B cell (primary cell): ENCODE measurements at places on chromosomes 1 and 21.

DNA sequence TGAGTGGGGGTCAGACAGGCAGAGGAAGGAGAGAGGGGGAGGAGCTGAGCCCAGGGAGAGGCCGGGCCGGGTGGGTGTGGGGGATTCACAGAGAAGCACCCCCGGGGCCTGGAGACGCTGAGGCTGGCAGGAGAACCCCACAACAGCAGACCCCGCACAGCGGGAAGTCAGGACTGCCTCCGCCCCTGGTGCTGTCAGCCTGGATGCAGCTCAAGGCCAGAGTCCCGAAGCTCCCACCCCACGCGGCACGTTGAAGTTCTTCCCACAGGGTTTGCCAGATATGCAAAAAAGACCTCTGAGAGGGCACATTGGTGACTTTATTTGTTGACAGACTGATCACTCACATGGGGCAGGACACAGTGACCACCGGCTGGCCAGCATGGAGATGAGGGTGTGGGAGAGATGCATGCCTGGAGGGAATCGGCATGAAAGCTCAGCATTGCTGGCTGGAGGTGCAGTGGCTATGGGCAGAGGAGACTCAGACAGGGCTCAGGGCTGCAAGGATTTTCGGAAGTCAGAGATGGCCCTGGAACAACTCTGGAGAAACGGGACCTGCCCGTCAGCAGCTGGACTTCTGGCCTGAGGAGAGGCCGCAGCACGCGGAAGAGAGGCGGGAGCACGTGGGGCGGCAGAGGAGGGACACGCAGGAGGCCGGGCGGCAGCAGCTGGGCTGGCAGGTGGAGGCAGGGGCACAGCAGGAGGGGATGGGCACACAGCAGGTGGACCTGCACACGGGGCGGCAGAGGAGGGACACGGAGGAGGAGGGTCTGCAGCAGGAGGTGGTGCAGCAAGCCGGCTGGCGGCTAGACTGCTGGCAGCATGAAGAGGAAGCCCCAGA is 885 bp downstream of the KRTAP10-3 start:
- DNase-seq = no peak

- DNase-seq = no peak
These were observed 26.8 kb downstream of the IFFO2 start for GRCh38 chr1:18929686-18930085.

GRCh38 chr1:116127848-116128540 is 16.8 kb downstream of the MAB21L3 start:
- DNase-seq = no peak

GRCh38 chr21:34630536-34631143 is 15.7 kb upstream of the RCAN1 start:
- DNase-seq = peak; percentile 69

DNA sequence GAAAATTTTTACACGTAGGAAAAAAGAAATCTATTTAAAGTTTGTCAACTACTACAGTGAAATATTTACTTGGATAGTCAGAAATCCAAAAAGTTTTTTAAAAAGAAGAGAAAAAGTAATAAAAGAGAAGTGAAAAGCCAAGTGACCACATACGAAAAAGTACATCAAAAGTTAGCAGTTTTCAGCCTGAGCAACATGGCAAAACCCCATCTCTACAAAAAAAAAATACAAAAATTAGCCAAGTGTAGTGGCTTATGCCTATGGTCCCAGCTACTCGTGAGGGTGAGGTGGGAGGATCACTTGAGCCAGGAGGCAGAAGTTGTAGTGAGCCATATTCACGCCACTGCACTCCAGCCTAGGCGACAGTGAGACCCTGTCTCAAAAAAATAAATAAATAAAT is 5.2 kb upstream of the MR1 start:
- DNase-seq = no peak

GRCh38 chr1:147851149-147851548 is 51.4 kb upstream of the GJA8 start:
- no peak for DNase-seq

GRCh38 chr1:156833603-156834002 is 17.0 kb upstream of the SH2D2A start:
- no peak for DNase-seq

- DNase-seq = no peak
These were observed 47.8 kb downstream of the CHML start for GRCh38 chr1:241592273-241592958.

DNA sequence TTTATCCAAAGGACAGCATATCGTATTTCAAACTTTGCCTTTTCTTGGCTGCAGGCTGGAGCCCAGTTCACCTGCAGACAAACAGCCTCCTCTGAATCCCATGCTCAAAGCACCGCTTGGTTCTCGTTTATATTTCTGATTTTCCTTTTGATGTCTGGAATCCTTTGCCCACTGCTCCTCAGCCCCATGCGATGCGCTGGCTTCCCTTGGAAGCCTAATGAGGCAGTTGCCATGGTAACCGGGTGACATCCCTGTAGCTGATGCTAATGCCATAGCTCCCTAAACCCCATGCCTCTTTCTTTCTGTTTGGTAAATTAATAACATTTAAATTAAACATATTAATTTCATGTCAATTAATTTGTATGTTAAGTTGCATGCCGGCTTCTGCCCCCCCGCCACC is 327.1 kb downstream of the PRDM2 start:
- no peak for DNase-seq

GRCh38 chr1:177568622-177569021 is 397.9 kb downstream of the BRINP2 start:
- DNase-seq = no peak

DNA sequence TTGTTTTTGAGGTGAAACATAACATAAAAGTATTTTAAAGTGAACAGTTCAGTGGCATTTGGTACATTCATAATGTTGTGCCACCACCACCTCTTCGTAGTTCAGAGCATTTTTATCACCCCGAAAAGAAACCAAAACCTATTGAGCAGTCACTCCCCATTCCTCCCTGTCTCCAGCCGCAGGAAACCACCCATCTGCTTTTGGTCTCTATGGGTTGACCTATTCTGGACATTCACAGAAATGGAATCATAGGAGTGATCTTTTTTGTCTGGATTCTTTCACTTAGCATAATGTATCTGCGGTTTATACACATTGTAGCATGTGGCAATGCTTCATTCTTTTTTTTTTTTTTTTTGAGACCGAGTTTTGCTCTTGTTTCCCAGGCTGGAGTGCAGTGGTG is 141.2 kb downstream of the VPS13D start:
- no peak for DNase-seq

DNA sequence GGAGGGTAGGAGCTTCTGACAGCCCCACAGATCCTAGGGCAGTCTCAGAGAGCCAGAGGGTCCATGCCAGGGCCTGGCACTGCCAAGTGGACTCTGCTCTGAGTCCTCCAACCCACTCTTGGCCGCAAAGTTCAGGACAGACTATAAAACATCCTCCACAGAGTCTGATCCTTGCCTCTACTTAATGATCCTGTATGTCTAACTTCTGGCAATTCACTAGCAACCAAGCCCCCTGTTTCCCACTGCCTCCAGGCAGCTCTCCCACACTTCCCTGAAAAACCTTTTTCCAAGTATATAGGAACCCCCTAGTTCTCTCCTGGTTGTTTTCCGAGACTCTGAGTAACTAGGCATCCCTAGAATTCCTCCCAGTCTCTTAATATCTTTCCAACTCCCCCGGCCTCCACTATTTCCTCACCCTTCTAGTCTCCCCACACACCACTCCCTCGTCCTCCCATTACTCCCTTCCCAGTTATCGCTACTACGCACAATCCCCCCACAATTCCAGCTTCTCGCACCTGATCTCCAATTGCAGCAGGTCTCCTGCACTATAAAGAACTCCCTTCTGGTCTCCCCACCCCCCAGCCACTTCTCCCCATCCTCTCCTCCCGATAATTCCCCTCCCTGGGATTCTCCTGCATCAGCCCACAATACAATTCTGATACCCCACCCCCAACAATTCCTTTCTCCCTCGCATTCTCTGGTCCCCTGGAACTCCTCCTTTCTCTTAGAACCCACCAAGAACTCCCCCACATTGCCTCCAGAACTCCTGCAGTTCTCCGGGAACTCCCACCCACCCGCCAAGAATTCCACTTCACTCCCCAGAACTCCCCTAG is 574 bp downstream of the IGSF9 start:
- no peak for DNase-seq

DNA sequence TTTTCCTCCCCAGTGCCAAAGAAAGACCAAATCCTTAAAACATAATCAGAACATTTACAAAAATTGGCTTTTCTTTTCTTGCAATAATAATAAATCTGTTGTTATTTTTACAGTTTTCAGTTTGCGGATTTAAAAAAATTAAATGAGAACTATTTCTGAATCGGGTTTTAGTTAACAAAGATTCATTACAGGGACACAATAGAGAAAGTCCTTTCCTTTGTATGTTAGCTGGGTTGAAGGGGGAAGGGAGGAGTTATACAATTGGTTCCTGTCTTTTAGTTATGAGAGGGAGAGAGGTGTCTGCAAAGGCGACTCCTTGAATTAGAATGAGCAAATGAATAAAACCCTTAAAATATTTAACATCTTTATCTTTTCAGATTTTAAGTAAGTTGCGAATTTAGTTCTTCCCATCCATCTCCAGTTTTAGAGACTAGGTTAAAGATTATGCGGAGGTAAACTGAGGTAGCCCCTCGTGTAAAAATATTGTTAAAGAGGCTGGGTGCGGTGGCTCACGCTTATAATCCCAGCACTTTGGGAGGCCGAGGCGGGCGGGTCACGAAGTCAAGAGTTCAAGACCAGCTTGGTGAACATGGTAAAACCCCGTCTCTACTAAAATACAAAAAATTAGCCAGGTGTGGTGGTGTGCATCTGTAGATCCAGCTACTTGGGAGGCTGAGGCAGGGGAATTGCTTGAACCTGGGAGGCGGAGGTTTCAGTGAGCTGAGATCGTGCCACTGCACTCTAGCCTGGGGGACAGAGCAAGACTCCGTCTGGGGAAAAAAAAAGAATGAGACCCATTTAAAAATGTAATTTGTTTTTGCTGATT is 3.9 kb downstream of the SPEN start:
- no peak for DNase-seq

GRCh38 chr1:154730259-154730658 is 122.3 kb upstream of the ADAR start:
- DNase-seq = no peak

GRCh38 chr1:153799016-153799415 is 23.8 kb downstream of the SLC27A3 start:
- DNase-seq = no peak

- no peak for DNase-seq
These were observed 994 bp upstream of the ACBD6 start for GRCh38 chr1:180503280-180503862.

- no peak for DNase-seq
These were observed 85.7 kb downstream of the KCNN3 start for GRCh38 chr1:154784416-154784815.

DNA sequence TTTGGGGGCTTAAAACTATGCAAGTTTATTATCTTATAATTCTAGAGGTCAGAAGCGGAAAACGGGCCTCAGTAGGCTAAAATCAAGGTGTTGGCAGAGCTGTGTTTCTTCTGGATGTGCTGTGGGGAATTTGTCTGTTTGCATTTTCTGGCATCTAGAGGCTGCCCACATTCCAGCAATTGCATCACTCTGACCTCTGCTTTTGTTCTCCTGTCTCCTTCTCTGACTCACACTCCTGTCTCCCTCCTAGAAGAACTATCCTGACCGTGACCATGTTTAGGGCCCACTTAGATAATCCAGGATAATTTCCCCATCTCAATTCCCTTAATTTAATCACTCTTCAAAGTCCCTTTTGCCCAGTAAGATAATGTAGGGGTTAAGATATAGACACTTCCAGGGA is 127.4 kb upstream of the DEPDC1 start:
- no peak for DNase-seq

DNA sequence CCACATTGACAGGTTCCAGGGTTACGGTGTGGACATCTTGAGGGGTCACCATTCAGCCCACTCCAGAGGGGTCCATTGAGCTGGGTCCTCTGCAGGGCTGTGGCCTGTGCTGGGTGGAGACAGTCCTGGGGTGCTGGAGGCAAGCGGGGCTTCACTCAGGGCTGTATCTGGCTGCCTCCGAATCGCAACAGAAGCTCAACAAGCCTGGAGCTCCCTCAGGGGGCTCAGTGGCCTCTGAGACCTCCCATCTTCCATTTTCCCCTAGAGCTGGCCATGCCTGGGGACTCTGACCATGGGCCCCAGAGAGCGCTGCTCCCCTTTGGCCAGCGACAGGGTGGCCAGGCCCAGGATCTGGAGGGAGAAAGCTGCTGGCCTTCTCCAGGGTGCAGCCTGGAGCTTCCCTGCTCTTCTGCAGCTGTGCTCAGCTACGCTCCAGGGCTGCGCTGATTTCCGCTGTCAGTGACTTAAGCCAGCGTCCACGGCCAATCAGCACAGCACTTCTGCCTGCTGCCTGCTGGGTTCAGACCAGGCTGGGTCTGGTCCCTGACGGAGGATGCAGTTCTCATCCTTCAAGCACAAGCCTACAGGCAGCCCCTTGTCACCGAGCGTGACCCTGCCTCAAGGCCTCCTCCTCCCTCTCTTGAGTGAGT is 45.0 kb upstream of the ADARB1 start:
- DNase-seq = no peak

- no peak for DNase-seq
These were observed 150.1 kb downstream of the DISC1 start for GRCh38 chr1:231776757-231777062.

DNA sequence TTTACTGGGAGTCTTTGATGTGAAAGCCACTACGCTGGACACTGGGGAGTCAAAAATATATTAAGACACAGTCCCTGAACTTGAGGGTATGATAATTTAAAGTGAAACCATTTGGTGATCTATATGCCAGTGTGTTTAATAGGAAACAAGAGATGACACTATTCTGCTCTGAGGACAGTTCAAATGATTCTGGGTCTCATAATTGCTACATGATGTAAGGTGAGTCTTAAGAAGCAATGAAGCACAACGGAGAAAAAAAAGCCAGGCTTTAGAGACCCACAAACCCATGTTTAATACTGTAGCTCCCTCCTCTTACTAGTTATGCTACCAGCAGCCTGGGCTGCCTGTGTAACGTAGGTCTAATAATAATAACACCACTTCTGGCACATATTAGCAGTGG is 14.2 kb upstream of the LRRC8D start:
- DNase-seq = no peak

DNA sequence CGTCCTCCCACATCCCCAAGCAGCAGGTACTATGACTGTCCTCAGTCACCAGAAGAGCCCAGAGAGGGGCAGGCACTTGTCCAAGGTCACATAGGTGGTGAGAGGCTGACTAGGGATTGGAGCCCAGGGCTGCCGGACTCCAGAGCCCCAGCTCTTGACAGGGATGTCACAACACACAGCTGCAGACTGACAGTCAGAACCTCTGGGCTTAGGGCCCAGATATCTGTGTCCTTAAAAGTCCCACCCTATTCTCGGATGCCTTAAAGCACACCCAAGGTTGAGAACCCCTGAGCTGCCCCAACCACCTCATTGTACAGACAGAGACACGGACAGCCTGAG is 622.9 kb downstream of the MATN1 start:
- no peak for DNase-seq

GRCh38 chr1:198179556-198179981 is 22.8 kb downstream of the NEK7 start:
- no peak for DNase-seq

- no peak for DNase-seq
These were observed 14.4 kb downstream of the TMPRSS3 start for GRCh38 chr21:42381347-42381984.

DNA sequence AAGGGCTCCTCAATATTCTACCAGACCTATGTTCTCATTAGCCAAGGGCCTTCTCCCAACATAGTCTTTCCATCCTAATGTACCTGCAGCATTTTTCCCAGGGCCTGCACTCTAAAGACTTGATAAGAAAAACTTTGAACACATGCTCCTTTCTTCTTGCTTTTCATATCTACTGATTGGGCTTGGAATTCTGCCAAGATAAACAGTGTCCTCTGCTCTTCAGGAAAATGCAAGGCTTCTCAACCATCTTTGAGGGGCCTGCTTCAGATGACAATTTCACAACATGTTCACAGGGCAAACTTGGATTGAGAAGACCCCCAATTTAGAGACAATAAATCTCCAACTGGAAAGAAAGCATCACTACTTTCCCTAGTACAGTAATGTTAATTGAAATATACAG is 25.8 kb upstream of the PPT1 start:
- DNase-seq = no peak
